ENCODE measurements at places on chromosomes 7 and 10.

GRCh38 chr10:8225187-8225586 lies 170.7 kb downstream of the GATA3 start:
- no peak for DNase-seq

DNA sequence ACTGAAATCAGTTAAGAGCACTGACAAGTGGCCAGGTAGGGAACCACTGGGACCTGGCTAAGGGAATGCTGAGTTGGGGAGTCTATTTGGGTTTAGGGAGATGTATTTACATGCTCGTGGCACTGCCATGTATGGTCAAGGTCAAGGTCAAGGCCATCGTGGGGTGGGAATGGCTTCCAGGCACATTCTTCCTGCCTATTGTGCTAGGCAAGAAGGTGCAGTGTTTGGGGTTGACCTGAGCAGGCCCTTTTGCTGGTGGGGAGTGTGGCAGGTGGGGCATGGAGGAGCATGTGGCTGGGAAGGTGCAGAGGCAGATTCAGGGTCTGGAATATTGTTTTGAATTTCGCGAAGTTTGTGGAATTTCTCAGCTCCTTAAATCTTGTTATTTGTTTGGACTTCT lies 17.8 kb downstream of the FAM241B start:
- no peak for DNase-seq

- no peak for DNase-seq
These were observed 170.9 kb upstream of the MAGI2 start for GRCh38 chr7:79624336-79624735.

GRCh38 chr10:78511324-78512204 lies 477.9 kb downstream of the RPS24 start:
- DNase-seq = no peak

GRCh38 chr7:47454974-47455871 lies 126.7 kb downstream of the TNS3 start:
- DNase-seq = no peak

DNA sequence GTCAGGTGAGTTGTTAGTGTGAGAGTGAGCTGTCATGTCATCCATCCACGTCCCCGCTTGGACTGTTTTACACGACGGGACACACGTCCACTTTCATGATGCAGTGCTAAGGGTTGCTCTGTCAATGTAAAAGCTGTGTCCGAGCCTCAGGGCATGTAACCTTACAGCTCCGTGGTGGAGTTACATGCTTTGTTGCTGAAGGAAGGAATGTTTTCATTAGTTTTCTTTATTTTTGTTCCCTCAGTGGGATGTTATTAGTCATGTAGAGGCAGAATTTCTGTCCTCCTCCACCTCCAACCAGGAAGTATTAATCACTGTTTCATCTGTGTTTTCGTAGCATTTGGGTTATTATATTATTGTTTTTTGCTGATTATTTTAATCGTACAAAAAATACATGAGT lies 88.6 kb downstream of the NRG3 start:
- DNase-seq = no peak

GRCh38 chr7:116674508-116675173 lies 2.6 kb downstream of the MET start:
- DNase-seq = no peak

DNA sequence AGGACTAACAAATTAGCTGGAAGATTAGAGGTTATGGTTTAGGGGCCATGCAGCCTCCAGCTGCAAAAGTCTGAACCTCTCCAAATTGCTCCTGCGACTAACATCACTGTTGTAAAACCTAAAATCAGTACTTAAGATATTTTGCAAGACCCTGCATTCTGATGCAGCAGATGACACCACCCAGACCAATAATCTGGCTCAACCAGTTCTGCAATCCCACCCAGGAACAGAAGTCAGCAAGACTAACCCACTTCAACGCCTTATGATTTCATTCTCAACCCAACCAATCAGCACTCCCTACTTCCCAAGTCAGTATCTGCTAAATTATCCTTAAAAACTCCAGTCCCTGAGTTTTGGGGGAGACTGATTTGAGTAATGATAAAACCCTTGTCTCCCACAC lies 250.8 kb upstream of the MBL2 start:
- DNase-seq = no peak

DNA sequence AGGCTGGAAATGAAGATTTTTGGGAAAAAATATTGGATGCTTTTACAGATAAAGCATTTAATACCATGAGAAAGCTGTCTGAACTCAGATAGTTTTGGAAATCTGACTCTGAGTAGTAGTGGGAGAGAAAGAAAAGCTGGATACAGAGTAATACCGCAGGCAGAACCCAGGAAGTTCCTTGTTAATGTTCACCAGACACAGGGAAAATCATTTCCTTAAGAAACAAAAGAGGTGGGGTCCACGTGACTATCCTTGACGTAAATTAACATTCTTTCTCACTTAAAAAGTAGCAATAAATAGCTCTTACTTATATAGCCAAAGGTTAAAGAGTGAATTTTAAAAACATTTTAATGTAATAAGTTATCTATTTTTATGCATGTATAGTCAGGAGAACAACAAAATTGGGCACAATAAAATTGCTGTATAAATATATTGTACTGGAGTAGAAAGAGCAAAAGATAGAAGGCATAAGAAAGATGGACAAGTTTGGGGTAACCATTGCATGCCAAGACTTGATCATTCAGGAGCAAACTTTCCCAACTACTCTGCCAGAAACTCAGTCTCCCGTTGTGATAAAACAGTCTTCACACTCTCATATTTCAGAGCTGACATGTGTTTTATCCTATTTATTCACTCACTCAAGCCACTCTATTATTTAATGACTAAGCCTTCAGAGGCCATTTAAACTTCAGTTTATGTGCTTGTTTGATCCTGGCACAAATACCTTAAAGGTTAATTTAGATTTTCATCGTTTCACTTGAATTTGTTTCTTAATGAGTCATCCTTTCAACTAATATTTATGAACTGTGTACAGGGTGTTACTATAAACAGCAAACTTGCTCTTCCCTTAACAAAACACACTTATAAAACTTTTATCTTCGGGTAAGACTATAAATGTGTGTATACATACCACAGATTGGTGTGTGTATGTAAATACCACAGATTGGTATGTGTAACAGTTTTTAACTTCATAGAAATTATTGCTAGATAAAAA lies 143.1 kb downstream of the GNAI1 start:
- DNase-seq = no peak

DNA sequence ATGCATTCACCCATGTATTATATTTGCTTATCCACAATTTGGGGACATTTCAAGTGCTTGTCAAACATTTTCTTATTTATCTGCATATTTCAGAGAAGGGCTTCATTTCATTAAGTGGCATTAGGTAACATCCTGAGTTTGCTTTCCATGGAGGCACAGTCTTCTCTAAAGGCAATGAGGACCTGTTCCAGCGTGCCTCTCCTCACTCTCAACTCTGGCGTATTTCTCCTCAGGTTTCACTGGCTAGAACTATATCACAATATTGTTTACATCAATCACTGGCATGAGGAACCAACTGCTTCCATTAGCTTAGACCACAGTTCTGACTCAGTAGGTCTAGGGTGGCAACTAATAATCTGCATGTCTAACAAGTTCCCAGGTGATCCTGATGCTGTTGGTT lies 177.2 kb downstream of the TAX1BP1 start:
- DNase-seq = no peak

- no peak for DNase-seq
These were observed 67.1 kb upstream of the AGBL3 start for GRCh38 chr7:134919240-134919641.

DNA sequence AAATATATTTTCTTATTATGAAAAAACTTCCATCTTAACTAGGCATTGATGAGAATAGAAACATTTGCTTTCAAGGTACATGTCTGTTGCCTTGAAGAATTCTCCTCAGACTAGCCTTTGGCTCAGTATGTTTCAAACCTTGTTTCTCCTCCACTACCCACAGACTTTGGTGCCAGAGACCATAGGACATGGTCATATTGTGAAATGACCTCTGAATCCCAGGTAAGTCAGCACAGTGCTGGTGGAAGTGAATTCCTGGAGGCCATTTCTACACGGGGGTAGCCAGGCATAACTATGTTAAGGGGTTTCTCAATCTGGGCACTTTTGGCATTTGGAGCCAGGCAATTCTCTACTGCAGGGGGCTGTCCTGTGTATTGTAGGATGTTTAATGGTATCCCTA lies 112.3 kb upstream of the FAM133B start:
- DNase-seq = no peak

DNA sequence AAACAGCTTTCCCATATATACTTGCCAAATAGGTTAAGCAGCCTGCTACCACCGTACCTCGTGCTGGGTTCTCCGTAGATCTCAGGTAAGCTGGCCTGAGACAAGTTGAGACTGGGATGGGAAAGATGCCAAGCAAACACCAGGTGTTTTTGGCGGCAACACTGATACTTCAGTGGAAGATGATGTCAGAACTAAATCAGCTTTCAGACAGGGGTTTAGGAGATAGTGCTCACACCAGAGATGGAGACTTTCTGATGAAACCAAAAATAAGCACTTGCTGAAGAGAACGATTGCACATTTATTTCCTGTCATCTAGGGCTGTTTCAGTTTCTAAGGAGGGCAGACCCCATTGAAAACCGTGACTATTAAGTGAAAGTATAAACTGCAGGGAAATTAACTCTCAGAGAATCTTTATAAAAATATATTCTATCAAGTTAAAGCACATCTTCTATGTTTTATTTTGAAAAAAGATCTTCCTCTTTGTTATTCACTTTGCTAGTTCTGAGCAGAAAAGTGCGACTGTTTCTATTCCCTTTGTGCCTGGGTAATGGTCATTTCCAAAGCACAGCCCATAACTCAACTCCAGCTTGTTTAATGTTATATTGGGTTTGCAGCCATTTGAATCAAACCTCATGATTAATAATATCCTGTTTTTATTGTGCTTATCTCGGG lies 149.9 kb downstream of the CPED1 start:
- DNase-seq = no peak

All from stimulated activated CD4-positive, alpha-beta T cell treated with anti-CD3 and anti-CD28 coated beads, Interleukin-1b, Interleukin-23, amount 100 ng/mL, for 1 hour (primary cell).